Astrocyte (in vitro differentiated cells and primary cell): ENCODE measurements at places on chromosomes 12 and 14.

GRCh38 chr12:11793921-11794710, 144.6 kb downstream of the ETV6 start:
- peak overlapping the region; percentile 60 for H3K27ac ChIP-seq
- peak; percentile 72 for DNase-seq
- no peak overlapping the region for H3K4me3 ChIP-seq
- H3K27me3 ChIP-seq: no peaks in the 10 kb centered on the region
- H3K36me3 ChIP-seq: peaks cover 3% of the 10 kb centered on the region
- H3K4me1 ChIP-seq: peaks cover 56% of the 10 kb centered on the region

DNA sequence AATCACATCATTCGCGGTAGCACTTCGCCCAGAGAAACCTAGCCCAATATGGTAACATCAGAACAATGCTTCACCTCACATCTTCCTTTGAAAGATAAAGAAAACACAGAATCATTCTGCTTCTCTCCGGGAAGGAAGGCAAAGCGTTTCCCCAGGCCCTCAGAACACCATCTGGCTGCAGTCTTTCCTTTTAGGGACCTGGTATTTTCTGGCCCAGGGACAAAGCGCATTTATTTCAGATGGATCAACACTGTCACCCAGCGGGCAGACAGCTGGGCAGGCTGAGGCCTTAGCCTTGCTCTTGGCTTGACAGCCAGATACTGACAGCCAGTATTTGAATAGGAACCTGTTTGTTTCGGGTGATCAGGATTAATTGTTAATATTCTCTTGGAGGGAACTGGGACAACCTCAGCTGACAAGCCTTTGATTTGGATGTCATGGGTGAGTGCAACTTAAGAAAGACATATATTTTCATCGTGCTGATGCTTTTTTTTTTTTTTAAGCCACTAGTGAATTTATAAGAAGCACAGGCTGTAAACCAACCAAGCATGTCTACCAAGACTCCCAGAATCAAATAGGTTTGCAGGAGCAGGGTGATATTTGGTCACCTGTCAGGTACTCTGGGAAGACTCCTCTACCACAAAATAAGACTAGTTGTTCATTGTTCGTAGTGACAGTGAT, 118.9 kb downstream of the VEZT start:
- H3K27ac ChIP-seq: no peak overlapping the region
- H3K27me3 ChIP-seq: no peaks in the 10 kb centered on the region
- peak; percentile 73 for DNase-seq
- H3K4me3 ChIP-seq: no peak overlapping the region
- no peaks in the 10 kb centered on the region for H3K36me3 ChIP-seq

DNA sequence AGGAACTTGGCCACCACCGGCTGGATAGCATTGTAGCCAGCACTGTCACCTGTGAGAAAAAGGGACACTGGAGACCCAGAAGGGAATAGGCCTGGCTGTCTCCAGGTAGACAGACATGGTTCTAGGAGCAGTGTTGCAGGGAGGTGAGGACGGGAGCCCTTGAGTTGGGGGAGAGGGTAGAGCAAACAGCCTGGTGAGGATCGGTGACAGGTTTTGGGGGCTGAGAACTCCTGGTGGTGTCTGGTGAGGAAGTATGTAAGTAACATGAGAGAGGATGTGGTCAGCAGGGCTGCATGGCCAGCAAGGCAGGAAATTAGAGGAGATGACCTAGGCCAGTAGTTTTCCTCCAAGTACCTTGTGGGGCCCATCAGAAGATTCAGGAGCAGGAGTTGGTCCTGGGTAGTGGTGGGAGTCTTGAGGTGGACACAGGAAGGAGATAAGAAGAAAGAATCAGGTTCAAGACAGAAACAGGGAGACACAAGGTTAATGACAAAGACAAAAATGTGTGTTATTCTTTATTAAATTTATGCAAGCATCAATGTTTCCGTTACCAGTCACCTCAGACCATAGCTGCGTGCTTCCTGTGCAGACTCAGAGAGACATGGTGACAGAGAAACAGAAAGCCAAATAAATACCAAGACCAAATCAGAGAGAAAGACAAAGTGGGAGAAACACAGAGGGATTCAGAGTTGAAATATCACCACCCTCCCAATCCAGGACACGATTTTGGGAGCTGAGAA, at the start of gene ARHGAP9:
ARHGAP9 (minus strand) TSS at position 491 of the 740 bp plus-strand sequence; CDS start at position 31, 460 bp downstream.
- no peaks in the 10 kb centered on the region for H3K36me3 ChIP-seq
- peaks cover 31% of the 10 kb centered on the region for H3K27me3 ChIP-seq
- H3K4me3 ChIP-seq: no peak within 1 kb of the TSS

- peaks cover 3% of the 10 kb centered on the region for H3K36me3 ChIP-seq
- no peak for DNase-seq
- no peak overlapping the region for H3K4me3 ChIP-seq
- H3K27me3 ChIP-seq: no peaks in the 10 kb centered on the region
- H3K27ac ChIP-seq: no peak overlapping the region
These were observed 17.6 kb downstream of the MON2 start for GRCh38 chr12:62484233-62484632.

GRCh38 chr14:59199205-59199604, 10.7 kb downstream of the DAAM1 start:
- no peak for DNase-seq
- no peaks in the 10 kb centered on the region for H3K27me3 ChIP-seq
- H3K4me3 ChIP-seq: no peak overlapping the region
- no peaks in the 10 kb centered on the region for H3K4me1 ChIP-seq
- H3K27ac ChIP-seq: no peak overlapping the region

GRCh38 chr14:94816113-94816512, 46.2 kb upstream of the GSC start:
- no peak overlapping the region for H3K4me3 ChIP-seq
- no peaks in the 10 kb centered on the region for H3K4me1 ChIP-seq
- H3K27ac ChIP-seq: no peak overlapping the region
- H3K36me3 ChIP-seq: no peaks in the 10 kb centered on the region
- no peak for DNase-seq
